ENCODE measurements at places on chromosomes 2 and 18.

DNA sequence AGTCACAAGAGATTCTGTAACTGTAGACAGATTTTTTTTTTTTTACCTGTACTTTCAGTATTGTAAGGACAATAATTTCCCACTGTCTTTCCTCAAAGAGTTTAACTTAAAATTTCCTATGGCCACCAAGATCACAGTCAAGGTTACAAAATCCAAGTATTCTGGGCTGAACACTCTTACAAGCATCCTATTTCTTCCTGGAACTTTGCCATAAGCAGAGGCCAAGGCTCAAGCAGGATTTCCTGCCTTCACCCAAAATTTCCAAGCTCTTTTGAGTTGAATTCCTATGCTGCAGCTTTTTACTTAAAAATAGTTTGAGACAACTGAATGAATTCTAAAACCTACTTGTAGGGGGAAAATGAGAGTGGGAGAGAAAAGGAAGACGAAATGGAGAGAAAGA, 299.4 kb downstream of the ZNF516 start:
- no peak for DNase-seq

- DNase-seq = no peak
These were observed 371.5 kb downstream of the NUP35 start for GRCh38 chr2:183495589-183496267.

- DNase-seq = no peak
These were observed 99.0 kb upstream of the CTDP1 start for GRCh38 chr18:79580498-79581171.

- no peak for DNase-seq
These were observed 173.0 kb downstream of the PTGR3 start for GRCh38 chr18:75035928-75036327.

DNA sequence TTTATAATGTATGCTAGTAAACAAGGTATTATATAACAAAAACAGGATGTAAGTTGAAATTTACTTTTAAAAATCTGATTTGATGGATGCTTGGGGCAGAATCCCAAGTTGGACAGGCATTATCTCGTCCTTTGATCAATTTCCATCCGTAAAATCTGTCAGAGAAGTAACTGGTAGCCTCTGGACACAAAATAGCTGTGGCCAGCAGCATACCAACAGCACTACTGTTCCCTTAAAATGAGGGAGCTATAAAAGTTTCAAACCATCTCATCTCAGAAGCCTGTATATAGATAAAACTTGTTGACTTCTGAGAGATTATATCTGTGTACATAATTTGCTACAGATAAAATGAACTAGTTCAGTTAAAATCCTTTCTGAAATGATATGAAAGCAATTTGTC, 14.7 kb upstream of the METAP1D start:
- no peak for DNase-seq

- peak; percentile 5 for DNase-seq
These were observed 236.0 kb downstream of the DOK6 start for GRCh38 chr18:69636529-69637301.

GRCh38 chr18:42107691-42108450, 152.8 kb downstream of the PIK3C3 start:
- no peak for DNase-seq

- DNase-seq = no peak
These were observed 556.7 kb downstream of the CMPK2 start for GRCh38 chr2:6308986-6309385.

DNA sequence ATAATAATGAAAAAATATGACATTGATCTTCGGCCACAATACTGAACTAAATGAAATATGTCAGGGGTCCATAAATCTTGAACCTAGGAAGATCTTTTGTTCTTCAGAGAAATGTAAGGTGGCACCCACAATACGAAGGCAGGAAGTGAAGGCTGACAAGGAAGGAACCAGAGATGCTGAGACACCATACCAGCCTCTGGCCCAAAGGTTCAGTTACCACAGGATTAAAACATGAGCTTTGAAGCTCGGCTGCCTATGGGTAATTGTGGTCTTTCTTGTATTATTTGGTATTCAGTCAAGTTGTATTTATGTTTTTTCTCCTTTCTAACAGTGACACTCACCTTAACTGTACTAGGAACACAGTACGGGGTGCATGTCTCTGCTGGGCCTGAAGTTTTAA, 448.8 kb upstream of the SETBP1 start:
- DNase-seq = no peak

- DNase-seq = no peak
These were observed 97.9 kb upstream of the ATL2 start for GRCh38 chr2:38474715-38475566.

GRCh38 chr18:3594760-3595368, 144.9 kb downstream of the TGIF1 start:
- no peak for DNase-seq

GRCh38 chr18:9715088-9715343, 6.9 kb downstream of the RAB31 start:
- DNase-seq = no peak

DNA sequence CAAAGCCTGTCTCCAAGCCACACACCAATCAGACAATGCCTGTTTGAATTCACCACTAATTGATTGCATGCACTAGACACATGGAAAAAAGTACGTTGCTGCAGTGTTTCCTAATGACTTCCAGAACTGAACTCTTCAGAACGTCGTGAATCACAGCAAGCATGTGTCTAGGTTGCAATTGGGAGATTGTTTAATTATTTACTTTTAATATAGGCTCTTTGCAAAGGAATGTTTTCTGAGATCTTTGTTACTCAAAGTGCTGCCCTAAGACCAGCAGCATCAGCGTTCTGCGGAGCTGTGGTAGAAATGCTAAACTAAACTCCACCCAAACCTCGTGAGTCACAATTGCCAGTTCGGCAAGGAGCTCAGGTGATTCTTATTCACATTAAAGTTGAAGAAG, 52.7 kb upstream of the CCDC68 start:
- DNase-seq = no peak

DNA sequence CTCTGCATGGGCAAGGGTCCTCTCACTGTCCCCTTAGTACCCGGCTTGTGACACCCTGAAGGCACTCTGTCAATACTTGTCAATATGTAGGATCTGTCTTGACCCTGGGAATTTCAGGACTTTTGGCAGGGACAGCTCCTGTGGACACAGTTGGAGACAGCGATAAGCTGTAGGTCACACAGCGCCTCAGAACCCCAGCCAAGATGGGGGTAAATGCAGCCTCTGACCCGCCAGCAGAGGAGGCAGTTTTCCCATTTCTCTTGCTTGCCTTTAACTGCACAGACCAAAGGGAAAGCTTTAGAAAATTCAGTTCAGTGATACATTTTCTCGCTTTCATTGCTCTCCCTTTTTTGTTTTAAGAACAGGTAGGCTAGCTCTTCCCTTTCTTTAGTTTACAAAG, 54.8 kb upstream of the KLHL29 start:
- DNase-seq = no peak

GRCh38 chr2:140383781-140384180, 1603.6 kb upstream of the NXPH2 start:
- no peak for DNase-seq

- DNase-seq = no peak
These were observed 43.8 kb upstream of the DDX18 start for GRCh38 chr2:117770730-117771129.

- no peak for DNase-seq
These were observed 27.3 kb upstream of the INHBB start for GRCh38 chr2:120318626-120319025.
